ENCODE measurements at places on chromosomes 7 and 10.

DNA sequence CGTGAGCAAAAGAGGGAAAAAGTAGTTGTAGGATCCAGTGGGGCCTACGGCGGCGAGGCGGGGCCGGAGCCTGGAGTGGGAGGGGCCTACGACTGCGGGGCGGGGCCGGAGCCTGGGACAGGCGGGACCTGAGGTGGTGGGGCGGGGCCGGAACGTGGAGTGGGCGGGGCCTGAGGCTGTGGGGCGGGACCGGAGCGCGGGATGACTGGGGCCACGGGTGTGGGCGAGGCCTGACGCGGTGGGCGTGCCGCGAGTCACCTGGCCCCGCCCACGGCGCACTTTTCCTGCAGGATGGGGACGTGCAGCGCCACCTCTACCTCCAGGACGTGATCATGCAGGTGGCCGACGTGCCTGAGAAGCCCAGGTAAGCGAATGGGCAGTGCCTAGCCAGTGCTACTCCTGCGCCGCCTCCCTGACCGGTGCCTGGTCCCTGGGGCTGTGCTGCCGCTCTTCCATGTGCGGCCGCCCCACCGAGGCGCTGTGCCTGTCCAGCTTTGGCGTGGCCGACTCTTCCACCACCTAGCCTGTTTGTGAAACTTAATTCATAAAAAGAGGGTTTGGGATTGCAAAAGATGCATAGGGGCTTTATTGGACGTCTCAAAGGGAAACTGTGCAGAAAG lies 496 bp downstream of the ZNF511 start:
- peak; percentile 96 for DNase-seq

DNA sequence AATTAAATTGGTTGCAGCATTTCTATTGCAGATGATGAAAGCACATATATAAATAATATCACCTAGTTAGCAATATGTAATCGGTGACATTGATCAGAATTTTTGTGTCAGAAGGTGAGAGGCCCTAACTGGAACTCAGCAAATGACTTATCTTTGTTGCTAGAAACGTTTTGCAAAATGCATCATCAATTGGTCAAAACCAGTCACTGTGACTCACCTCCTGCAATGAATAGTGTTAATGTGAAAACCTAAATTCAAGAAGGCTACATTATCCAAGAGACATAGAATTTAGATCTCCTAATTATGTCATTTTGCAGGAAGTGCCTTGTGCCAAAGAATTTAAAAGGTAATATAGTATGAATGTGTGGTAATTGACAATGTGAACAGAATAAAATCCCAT lies 9.8 kb upstream of the PNLIPRP3 start:
- DNase-seq = no peak

- no peak for DNase-seq
Measured at GRCh38 chr10:34998940-34999339, 91.2 kb downstream of the CUL2 start.

- DNase-seq = no peak
Measured at GRCh38 chr10:1966712-1967376, 229.5 kb upstream of the ADARB2 start.

- DNase-seq = no peak
Measured at GRCh38 chr7:99047526-99048077, 96.3 kb downstream of the SMURF1 start.

DNA sequence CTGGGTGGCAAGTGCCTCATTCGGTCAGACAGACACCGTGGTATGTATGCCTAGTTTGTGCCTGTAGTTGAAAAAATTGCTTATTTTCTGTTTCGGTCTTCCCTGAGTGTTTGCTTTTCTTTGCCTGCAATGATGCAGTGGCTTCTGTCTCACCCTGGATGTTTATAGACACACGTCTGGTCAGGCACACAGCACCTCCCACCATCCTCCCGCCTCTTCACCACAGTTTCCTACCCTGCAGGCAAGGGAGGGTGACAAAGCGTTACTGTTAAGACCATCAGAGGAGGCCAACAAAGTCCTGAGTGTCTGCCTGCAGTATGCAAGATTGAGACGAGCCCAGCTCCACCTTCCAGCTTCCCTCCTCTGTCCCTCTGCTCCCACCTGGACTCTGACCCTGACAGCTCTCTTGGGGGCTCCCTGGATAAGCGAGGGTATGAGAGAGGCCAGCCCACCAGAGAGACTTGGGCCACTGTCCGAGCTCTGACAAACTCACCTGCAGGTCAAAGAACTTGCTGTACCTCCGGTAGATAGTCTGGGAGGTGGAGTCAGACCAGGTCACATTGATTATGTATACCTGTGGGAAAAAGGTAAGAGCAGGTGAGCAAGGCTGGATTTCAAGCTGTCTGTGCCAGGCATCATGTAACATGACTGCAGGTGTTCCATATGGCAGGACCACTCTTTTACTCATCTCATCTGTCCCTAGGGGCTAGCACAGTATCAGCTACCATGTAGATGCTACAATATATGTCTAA lies 54.4 kb downstream of the SH3PXD2A start:
- DNase-seq = no peak

- DNase-seq = no peak
Measured at GRCh38 chr7:19508821-19509220, 200.0 kb downstream of the POLR1F start.

GRCh38 chr7:48458701-48459524 lies 287.7 kb downstream of the ABCA13 start:
- DNase-seq = no peak

Data from naive thymus-derived CD8-positive, alpha-beta T cell (primary cell).